Sigmoid colon (tissue), 7 donors: ENCODE measurements at places on chromosomes 13 and 19. TPM values are rescaled to one million over a fixed set of nuclear protein-coding genes. Genes with fewer than 3 reads are reported as not detected.

GPC5 gene
- total RNA-seq: 2.9 TPM

LIN7B gene
- total RNA-seq: 25.7 TPM

DNA sequence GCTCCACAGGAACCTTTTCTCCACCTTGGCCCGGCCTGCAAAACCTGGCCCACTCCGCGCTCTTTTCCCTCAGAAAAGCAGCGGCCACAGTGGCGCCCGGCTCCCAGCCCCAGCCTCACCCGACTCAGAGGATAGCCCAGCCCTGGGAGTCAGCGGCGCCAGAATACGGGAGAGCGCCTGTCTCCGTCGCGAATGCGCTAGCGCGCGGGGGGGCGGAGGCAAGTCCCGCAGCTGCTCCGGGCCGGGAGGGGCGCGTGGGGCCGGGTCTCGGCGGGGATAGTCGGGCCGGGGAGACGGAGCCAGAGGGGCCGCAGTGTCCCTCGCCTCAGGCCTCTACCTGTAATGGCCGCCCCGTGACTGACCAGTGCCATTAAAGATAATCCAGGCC is at the start of gene ZFP30:
Gene ZFP30 (minus strand): TSS at position 165 of the 388 bp plus-strand sequence. CDS start 7,643 bp downstream, outside the sequence.
- peak; percentile 95 for DNase-seq

DNA sequence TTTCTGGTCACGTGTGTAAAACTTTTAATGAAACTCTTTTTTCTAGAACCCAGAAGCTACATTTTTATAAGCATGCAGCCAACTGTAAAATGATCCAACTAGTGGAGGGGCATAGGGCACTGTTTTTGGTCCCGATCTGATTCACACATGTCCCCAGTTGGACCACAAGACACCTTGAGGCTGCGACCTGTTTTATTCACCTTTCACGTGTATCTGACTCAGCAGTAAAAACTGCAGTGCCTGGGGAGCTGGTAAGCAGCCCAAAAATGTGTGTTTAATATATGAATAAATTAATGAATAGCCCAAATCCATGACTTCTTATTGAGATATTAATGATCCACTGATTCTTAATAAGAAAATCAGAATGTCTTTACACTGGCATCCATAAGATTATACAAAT is 140.4 kb downstream of the COL4A1 start:
- no peak for DNase-seq

GRCh38 chr19:31537136-31537535 is 187.9 kb upstream of the TSHZ3 start:
- no peak for DNase-seq

GRCh38 chr19:40682431-40682964 is 8.0 kb downstream of the NUMBL start:
- DNase-seq: no peak

DNA sequence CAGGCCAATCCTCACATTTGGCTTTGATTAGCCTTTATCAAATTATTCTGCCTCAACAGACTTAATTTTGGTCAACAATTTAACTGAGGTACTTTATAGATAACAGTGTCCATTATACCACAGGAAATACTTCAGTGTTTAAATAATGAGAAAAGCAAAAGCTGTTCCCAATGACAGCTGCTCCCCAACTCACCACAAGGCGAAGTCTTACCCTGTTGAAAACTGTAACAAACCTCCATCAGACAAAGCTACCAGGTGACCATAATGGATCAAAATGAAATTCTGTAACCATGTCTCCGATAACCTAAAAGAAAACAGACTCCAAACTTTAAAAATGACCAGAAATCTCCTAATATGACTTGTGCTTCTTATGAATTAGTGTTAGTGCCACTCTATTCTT is 50.3 kb downstream of the ZNF44 start:
- no peak for DNase-seq

RFXAP gene
- total RNA-seq: 5.4 TPM

FGF21 gene
- not detected for total RNA-seq

DNA sequence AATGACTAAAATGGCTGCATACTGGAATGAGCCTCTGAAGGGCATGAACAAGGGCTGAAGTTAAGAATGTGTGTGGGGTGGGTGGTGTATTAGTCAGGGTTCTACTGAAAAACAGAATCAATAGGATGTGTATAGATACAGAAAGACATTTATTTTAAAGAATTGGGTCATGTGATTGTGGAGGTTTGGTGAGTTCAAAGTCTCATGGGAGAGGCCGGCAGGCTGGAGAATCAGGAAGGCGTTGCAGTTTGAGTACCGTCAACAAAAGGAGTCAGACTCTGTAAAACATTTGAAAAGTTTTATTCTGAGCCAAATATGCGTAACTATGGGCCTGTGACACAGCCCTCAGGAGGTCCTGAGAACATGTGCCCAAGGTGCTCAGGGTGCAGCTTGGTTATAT is 24.5 kb upstream of the CYSLTR2 start:
- DNase-seq: no peak

GRCh38 chr13:99992949-99993351 is 11.4 kb downstream of the ZIC2 start:
- no peak for DNase-seq

- DNase-seq: no peak
Observed at GRCh38 chr13:84567848-84568247, 685.6 kb upstream of the SLITRK1 start.

GRCh38 chr13:36124236-36124822 is 6.9 kb downstream of the DCLK1 start:
- DNase-seq: no peak

P2RY11 gene
- 2.9 TPM for total RNA-seq
